ENCODE measurements at places on chromosomes 3 and 15.

DNA sequence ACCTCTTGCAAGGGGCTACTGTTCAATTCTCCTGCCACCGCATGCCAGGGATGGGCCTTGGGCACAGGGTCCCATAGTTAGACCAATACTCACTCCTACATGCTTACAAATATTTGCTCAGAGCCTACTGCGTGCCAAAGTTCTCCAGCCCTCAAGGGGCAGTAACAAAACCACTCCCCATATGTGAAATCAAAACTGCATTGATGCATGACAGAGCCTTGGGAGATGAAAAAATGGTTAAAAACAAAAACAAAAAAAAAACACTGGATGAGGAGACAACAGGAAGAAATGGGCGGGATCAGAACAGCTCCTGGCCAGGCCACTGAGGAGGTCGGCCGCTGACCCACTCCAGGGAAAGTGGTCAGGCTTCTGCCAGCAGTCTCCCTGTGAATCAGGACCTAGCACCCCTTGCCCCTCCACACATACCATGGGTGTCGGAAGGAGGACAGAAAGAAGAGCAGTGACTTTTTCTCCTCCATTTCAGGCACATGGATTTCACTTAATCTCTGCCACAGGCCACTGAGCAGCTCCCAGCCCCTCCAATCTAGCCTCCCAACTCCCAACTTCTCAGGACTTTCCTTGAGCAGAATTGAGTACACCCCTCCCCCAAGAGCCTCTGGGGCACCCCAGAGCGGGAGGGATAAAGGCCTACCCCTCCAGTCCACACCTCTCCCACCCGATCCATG lies 2.8 kb downstream of the PLXNB1 start:
- DNase-seq = no peak

GRCh38 chr3:60240492-60240891 lies 1010.8 kb downstream of the FHIT start:
- DNase-seq = no peak

DNA sequence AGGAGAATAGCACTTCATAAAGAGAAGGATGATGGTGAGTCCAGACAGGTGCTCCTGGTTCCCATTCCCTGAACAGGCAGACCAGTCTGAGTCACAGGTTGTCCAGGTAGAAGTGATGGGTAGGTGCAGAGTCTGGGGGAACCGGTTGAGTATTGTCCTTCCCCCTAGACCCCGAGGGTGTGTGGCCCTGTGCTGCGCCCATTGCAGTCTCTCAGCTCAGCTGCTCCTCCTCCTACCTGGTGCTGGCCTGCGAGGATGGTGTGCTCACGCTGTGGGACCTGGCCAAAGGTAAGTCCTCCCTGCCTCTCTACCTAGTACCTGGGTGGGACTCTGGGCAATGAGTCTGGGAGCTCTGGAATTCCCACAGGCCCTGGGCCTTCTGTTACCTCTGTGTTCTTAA lies 19.8 kb downstream of the MESP1 start:
- no peak for DNase-seq

DNA sequence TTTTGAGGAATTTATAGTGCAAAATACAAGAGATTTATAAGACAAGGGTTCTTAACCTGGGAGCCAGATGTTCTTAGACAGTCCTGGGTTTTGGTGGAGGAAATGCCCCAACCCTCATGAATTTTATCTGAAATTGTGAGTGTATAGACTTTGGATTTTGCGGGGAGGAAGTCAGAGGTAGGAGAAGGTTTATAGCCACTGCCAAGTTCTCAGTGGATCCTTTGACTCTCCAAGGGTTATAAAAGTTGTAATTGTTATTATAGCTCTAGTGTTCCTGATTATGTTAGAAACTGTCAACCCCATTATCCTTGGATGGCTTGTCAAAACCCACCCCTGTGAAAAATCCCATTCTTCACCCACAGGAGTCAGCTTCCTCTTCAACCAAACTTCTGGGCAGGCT lies 183.6 kb downstream of the LRTM1 start:
- DNase-seq = no peak

DNA sequence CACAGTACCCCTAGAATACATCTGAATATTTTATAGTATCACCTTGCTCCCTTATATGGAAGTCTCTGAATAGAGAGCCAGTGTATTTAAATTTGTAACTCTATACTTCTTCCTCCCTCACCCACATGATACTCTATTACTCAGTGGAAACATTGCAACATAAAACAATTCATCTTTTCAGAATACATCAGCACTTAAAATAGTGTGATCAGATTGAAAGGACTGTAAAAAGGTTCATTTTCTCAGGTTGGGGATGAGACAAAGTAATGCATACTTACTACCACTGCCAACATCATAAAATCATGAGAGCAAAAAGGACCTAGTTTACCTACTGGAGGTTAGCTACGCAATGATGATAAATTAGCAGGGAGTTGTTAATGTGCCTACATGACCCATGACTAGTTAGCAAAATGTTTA lies 13.8 kb upstream of the THRB start:
- DNase-seq = peak; percentile 63

- DNase-seq = no peak
Measured at GRCh38 chr3:181568248-181568647, 143.5 kb upstream of the SOX2 start.

- DNase-seq = no peak
Measured at GRCh38 chr3:9314796-9315195, 48.1 kb upstream of the THUMPD3 start.

- DNase-seq = no peak
Measured at GRCh38 chr15:75233504-75234190, 24.5 kb upstream of the GOLGA6C start.

GRCh38 chr3:14761121-14761672 lies 57.6 kb upstream of the FGD5 start:
- DNase-seq = no peak

DNA sequence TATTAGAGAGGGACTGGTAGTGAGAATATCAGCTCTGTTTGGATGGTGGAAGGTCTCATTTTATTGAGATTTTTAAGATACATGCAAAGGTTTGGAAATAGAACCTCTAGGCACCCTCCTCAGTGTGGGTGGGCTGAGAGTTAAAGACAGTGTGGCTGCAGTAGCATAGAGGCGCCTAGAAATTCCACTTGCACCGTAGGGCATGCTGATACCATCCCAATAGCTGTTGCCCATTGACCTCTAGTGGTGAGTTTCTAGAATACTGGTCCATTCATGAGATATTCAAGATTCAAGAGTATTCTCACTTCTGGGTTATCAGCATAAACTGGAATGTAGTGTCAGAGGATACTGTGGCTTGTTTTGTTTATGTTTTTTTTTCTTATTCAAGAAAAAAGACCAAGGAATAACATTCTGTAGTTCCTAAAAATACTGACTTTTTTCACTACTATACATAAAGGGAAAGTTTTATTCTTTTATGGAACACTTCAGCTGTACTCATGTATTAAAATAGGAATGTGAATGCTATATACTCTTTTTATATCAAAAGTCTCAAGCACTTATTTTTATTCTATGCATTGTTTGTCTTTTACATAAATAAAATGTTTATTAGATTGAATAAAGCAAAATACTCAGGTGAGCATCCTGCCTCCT lies 87.2 kb downstream of the TGFBR2 start:
- DNase-seq = peak; percentile 76

GRCh38 chr3:102248981-102249705 lies 185.7 kb upstream of the ZPLD1 start:
- DNase-seq = no peak

GRCh38 chr3:106957029-106957428 lies 420.2 kb upstream of the CCDC54 start:
- DNase-seq = peak; percentile 71

- DNase-seq = no peak
Measured at GRCh38 chr3:1093217-1093616, 393 bp downstream of the CNTN6 start.

DNA sequence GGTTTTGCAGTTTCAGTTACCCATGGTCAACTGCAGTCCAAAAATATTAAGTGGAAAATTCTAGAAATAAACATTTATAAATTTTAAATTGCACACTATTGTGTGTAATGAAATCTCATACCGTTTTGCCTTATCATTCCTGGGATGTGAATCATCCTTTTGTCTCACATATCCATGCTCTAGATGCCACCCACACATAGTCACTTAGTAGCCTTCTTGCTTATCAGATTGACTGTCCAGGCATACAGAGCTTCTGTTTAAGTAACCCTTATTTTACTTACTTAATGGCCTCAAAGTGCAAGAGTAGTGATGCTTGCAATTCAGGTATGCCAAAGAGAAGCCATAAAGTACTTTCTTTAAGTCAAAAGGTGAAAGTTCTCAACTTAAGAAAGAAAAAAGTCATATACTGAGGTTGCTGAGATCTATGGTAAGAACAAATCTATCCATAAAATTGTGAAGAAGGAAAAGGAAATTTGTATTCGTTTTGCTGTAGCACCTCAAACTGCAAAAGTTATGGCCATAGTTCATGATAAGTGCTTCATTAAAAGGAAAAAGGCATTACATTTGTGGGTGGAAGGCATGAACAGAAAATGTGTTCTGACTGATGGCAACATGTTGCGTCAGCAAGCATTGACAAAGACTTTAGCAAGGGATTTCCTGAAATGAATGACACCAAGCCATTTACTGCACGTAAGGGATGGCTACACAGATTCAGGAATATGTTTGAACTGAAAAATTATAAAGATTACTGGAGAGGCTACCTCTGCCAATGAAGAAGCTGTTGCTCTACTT lies 43.8 kb downstream of the SPATA16 start:
- no peak for DNase-seq

DNA sequence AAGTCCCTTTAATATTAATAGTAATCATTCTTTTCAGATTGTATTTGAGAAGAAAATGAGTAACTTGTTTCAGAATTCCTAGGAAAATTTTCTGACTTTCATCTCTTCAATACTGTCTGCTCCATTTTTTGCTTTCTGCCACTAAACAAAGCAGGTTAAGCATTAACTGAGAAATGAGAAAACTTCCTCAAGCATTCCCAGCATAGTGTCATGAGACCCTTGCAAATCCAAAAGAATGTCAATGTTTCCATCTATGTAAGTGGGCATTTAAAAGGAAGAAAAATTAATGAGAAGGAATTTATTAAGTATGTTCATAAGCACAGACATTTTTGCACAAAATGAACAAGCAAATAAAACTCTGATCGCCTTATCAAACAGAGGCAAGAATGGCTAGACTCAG lies 148.0 kb upstream of the STRIT1 start:
- DNase-seq = no peak

GRCh38 chr3:133931084-133931483 lies 35.4 kb upstream of the RAB6B start:
- DNase-seq = no peak

GRCh38 chr15:34109797-34110663 lies 8.1 kb downstream of the PGBD4 start:
- DNase-seq = peak; percentile 44

- DNase-seq = peak; percentile 49
Measured at GRCh38 chr3:116445311-116445841, at the start of gene LSAMP. TSS of gene LSAMP (minus strand) at chr3:116445487.

GRCh38 chr3:78148986-78149717 lies 1109.3 kb downstream of the ROBO2 start:
- DNase-seq = no peak

- DNase-seq = no peak
Measured at GRCh38 chr3:81439108-81439507, 322.3 kb downstream of the GBE1 start.

DNA sequence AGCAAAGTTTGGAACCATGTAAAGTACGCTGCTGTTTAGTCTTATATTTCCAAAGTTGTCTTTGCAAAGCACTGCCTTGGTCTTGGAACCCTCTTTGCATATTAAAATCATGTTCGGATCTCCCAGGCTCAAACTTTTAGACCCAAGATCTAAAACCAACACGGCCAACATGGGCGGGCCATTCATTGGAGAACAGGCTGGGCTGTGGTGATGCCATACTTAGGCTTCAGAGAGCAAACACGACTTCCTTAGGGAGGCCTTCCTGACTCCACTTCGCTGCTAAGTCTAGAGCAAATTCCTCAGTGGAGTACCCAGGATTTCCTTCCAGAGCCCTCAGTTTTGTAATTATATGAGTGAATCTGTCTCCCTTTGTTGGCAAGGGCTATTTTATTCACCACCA lies 3.5 kb downstream of the MAN2C1 start:
- no peak for DNase-seq

DNA sequence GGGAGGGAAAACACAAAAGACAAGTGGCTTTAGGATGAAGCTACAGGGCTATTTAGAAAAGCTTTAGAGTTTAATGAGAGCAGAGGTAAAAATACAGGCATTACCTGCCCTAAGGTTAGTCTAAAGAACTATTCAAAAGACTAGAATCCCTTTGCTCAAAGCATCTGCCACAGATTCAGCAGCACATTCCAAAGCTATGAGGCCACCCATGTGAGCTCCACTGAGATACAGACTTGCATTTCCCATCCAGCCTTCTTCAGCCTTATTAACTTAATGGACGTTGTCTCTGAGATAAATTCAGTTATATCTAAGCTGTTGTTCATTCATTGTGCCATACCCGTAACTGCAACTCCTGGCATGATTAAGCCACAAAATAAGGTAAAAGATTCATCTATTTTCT lies 25.4 kb downstream of the CXCR6 start:
- peak; percentile 69 for DNase-seq

DNA sequence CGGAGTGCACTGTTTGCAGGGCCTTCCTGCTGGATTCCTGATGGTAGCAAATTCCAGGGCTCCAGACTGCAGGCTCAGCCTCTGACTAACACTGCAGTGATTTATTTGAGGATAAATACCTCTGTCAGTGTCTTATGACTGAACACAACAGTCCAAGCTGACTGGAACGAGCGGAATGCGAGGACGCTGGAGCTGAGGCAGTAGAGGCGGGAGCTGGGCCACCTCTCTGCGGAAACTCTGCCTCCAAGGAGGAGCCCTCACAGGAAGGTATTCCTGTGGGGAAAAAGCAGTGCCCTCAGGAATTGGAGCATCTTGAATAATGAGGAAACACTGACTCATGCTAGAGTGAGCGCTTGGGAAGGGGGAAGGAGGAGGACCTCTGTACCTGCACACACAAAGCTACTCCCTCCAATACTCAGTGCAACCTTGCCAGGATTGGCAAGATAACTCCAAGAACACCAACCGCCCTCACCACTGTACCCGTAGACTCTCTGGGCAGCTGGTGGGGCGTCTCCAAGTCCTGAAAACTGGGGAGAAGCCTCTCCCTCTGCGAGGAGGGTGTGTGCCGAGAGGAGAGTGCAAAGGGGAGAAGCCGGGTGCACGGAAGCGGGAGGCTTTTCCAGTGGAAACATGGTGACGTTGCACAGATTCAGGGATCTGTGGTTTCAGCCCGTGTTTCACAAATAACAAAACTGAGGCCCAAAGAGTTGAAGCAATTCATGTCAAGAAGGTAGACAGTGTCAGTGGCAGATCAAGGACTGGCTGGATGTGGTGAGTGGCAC lies 43.0 kb downstream of the VGLL4 start:
- DNase-seq = peak; percentile 100

- DNase-seq = peak; percentile 72
Measured at GRCh38 chr3:153429821-153430220, 267.8 kb downstream of the RAP2B start.

Measured in fibroblast of skin of scalp (primary cell).